Activated CD8-positive, alpha-beta memory T cell treated with anti-CD3 and anti-CD28 coated beads, Interleukin-2, amount 10 ng/mL, durations not matched to agents 7 days and 5 days (primary cell): ENCODE measurements at places on chromosomes 6 and 20. TPM values are rescaled to one million over a fixed set of nuclear protein-coding genes. Genes with fewer than 3 reads are reported as not detected.
A peak's percentile ranks its signal among the peaks of the same experiment; 100 is the strongest.

Gene NT5E
- total RNA-seq: 24.1 TPM

Gene SLC2A10
- not detected for total RNA-seq

Gene MEP1A
- total RNA-seq: not detected

Gene NRN1
- 1.7 TPM for total RNA-seq

Gene XKR7
- not detected for total RNA-seq

Gene PPP1R16B
- total RNA-seq: 128 TPM

GRCh38 chr20:38342216-38342615 lies 4.1 kb upstream of the LBP start:
- DNase-seq: no peak

DNA sequence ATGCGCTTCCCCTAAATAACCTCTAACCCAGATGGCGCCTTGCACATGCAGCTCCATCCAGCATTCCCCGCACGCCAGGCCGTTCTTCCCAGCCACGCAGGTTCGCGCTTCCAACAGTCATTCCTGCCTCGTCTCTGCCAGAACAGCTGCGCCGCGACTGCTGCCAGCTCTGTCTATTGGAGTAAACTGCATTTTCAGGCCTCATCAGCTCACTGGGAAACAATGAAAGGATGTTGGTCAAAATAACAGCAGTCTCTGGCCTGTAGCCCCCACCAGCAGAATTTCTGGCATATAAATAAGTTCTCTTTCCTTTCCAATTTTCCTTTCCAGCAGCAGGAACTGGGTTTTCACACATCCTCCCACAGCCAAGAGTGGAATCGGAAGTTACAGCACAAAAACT lies 14.6 kb downstream of the NRSN1 start:
- DNase-seq: no peak

- peak; percentile 67 for DNase-seq
Measured at GRCh38 chr6:16331384-16332174, 93.2 kb downstream of the GMPR start.

- no peak for DNase-seq
Measured at GRCh38 chr6:100701728-100702127, 179.4 kb downstream of the ASCC3 start.

DNA sequence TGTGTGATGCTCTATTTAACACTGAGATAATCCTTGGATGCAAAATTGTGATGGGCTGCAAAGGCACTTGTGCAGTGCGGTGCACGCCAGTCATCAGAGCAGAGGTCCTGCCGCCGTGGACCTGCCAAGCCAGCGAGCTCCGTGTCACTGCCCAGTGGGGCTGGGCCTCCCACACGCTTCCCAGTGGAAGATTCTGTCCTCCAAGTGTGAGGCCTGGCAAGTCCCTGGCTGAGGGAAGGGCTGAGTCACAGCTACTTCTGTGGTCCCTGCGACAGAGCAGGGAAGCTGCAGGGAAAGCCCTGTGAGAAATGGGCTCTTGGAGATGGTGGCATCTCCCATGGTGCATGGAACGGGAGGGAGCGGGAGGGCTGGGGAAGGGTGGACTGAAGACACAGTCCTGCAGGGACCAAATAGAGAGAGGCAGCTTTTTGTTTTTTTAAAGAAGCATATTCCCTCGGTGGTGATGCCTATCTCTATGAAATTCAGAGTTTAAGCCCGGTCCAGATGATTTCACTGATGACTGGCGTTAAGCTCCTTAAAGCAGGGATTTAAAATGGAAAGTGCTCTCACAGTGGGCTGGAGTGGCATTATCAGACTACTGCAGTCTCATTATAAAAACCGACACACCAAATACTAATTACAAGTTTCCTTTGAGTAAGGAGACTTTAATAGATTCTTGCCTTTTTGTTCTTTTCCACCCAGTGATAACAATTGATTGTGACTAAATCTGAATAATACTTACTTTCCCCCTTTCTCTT lies 413.7 kb downstream of the QKI start:
- DNase-seq: no peak

DNA sequence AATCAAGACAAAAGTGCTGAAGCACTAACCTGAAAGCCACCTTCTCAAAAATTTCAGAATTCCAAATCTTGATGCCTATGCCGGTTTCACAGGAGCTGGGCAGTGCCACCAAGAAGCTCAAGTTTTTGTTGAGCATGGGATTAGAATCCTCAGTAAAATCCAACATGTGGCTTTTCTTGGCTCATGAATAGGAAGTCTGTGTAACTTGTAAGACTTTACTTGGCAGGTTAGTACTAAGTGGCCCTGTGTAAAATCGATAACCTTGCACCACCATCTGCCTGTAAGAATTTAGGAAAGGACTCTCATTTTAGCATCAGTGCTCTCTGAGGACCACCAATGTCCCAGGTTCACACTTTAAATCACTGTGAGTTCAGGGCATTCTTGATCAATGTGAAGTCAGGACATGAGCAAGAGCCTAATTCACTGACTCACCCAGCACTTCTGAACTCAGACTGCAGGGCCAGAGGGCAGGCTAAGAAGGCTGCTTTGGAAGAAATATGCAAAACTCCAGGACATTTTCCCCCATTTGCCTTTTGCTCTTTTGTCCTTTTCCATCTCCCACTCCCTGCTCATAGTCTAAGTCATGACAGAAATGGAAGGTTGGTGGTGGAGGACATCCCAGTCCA lies 113.2 kb downstream of the EDN1 start:
- no peak for DNase-seq

- DNase-seq: no peak
Measured at GRCh38 chr6:134956676-134957075, 6.8 kb upstream of the ALDH8A1 start.

GRCh38 chr6:89597988-89598387 lies 40.6 kb downstream of the LYRM2 start:
- DNase-seq: no peak

GRCh38 chr6:70124882-70125545 lies 177.9 kb downstream of the COL9A1 start:
- DNase-seq: no peak

- DNase-seq: no peak
Measured at GRCh38 chr6:104633125-104633524, 226.6 kb downstream of the HACE1 start.

DNA sequence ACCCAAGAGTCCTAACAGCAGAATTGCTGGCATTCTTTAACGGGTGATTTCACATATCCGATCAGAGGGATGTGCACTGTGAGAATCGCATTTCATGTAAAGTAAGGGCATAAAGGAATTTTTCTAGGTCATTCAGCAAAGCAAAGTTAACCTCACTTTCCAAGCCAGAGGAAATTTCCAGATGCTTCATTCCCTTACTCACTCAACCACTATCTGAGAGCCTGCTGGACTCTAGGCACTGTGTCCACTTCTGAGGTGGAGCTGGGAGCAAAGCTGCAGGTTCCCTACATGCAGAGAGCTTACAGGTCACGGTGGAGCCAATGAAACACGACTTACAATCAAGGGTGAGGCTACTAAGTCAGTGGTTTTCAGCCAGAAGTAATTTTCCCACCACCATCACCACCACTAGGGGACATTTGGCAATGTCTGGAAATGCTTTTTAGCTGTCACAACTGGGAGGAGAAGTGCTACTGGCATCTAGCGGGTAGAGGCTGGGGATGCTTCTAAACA lies 34.5 kb upstream of the TSHZ2 start:
- DNase-seq: no peak

- no peak for DNase-seq
Measured at GRCh38 chr6:14021449-14021848, 96.1 kb upstream of the CD83 start.

GRCh38 chr6:156778454-156779205 lies 1.5 kb downstream of the ARID1B start:
- DNase-seq: peak; percentile 70

DNA sequence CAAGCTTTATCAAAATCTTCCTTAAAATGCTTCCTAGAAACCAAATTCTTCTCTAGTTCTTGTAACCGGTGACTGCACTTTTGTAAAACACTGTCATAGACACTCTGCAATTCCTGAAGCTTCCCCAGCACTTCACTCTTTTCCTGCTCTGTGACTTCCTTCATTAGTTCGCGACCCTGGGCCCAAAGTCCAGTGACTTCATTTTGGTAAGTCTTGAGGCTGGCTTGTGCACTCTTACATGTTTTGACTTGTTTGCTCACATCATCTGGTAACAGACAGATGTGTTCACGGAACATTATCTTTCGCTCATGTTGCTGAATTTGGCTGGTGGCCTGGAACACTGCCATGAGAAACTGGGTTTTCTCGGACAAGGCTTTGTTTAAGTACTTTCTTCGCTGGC lies 306.2 kb downstream of the SYNE1 start:
- no peak for DNase-seq

- DNase-seq: no peak
Measured at GRCh38 chr6:68054756-68055155, 580.3 kb upstream of the ADGRB3 start.

GRCh38 chr6:15308435-15309213 lies 62.8 kb downstream of the JARID2 start:
- DNase-seq: no peak

GRCh38 chr6:105200133-105200730 lies 20.4 kb upstream of the POPDC3 start:
- DNase-seq: no peak

GRCh38 chr6:39295611-39296011 lies 18.6 kb downstream of the KCNK17 start:
- no peak for DNase-seq

- DNase-seq: no peak
Measured at GRCh38 chr6:43788301-43788700, 18.3 kb downstream of the VEGFA start.

DNA sequence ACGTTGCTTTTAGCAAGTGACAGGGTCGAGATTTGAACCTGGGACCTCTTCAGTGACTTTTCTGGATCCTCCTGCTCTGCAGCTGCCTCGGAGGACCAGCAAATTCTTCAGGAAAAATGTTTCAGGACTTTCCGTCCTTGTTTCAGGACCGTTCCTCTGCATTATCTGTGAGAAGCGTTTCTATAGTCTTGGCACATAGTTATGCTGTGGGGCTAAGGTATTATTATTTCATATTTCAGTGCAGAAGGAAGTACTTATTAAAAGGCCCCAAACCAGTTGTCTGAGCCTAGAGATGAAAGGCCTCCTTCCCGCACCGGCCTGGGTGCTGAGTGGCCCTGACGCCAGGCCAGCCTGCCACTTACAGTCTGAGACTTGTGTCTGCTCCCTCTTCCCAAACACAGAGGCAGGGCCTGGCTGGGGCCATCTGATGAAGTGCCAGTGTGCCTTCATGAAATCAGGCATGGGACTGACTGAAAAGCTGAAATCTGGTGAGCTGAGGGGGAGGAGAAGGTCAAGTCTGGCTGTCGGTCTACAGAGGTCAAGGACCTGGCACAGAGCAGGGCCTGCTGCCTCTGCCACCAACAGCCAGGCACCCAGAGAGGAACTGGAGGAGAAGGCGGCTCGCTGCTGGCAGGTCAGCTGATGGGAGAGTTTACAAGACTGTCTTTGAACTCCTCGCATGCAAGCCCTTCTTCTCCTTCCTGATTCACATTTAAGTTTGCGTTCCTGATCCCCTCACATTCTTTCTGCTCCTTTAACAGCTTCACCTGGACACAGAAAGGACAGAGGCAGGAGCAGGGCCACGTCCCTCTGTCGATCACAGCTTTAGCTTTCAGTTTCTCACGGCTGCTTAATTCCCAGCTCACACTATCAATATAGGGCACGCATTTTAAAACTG lies 8.9 kb upstream of the QKI start:
- no peak for DNase-seq

DNA sequence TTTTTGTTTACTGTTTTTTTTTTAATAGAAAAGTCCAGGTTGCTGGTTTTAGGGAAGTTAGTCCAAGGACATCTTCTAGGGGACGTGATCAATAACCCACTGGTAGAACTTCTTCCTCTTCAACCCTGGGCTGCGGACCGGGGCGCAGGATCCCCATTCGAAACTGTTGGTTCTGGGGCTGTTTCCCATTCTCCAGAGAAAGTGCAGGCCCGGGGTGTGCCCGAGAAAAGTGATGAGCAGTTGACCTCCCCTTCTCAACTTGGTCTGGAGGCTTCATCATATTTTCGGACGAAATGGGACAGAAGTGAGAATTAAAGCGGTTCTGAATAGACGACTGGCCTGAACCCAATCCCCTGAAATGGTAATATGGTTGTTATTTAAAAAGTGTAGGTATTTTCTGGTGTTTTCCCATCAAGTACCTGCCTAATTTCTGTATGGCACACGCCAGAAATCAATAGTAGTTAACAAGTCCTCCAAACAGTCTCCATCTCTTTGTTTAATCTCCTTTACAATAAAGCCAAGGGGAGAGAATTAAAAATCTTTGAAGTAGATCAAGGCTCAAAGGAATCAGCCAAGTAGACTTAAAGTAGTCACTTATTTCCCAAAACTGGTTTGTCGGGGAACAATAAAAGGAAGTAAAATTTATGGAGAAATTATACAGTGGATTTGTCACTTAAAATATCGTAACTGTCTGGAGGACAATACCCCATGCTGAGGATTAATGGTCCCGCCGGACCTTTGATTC lies 550 bp upstream of the PRDM13 start:
- no peak for DNase-seq

DNA sequence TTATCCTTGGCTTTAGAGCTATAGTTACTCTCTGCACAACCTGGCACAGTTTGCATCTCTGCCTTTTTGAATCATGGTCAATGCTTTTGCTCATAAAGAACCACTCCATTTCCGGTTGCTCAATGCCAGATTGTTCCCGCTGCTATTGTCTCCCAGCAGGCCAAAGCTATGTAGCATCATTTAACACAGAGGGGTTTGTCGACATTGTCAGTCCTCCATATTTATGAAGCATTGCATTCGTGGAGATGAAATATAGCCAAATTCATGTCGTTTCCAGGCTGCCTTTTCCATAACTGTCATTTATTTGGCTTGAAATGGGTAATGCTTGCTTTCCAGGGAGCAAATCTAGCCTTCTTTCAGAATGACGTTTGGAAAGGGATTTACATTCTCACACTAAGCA lies 598.8 kb downstream of the EPHA7 start:
- DNase-seq: no peak

DNA sequence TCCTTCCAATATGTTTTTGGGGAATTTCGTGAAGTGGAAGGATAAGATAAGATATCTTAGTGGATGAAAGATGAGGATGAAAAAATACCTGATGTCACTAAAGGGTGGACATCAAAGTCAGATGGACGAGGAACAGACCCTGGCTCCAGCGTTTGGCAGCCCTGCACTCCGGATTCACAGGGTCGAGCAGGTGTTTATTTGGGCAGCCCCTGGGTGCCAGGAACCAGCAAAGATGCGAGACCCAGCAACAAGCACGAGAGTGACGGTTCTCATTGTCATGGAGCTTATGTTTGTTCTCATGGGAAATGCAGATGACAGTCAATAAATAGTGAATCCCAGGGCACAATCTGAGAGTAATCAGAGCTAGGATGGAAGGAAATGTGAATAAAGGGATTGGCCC lies 131.1 kb downstream of the PHACTR3 start:
- DNase-seq: no peak

DNA sequence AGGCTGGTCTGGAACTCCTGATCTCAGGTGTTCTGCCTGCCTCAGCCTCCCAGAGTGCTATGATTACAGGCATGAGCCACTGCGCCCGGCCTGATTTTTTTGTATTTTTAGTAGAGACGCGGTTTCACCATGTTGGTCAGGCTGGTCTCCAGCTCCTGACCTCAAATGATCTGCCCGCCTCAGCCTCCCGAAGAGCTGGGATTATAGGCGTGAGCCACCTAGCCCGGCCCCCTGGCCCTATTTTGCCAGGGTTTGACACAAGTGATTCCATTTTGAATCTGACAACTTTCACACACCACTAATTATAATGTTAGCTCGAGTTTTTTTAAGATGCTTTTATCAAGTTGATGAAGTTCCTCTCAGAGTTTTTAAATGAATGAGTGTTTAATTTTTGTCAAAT lies 25.6 kb downstream of the TTLL9 start:
- DNase-seq: no peak
